ENCODE measurements at places on chromosomes 12 and 14.

GRCh38 chr12:7154901-7155470, 24.8 kb downstream of the CLSTN3 start:
- no peak for DNase-seq

- DNase-seq, result no peak
Observed at GRCh38 chr14:44448951-44449358, 58.1 kb downstream of the FSCB start.

GRCh38 chr14:50299585-50299984, 12.4 kb downstream of the L2HGDH start:
- no peak for DNase-seq

DNA sequence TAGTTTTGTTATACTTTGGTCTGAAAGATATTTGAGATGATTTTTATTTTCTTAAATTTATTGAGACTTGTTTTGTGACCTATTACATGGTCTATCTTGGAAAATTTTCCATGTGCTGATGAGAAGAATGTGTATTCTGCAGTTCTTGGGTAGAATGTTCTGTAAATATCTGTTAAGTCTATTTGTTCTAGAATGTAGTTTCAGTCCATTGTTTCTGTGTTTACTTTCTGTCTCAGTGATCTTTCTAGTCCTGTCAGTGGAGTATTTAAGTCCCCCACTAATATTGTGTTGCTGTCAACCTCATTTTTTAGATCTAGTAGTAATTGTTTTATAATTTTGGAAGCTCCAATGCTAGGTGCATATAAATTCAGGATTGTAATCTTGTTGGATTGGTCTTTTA, 30.4 kb upstream of the SCAF11 start:
- no peak for DNase-seq

DNA sequence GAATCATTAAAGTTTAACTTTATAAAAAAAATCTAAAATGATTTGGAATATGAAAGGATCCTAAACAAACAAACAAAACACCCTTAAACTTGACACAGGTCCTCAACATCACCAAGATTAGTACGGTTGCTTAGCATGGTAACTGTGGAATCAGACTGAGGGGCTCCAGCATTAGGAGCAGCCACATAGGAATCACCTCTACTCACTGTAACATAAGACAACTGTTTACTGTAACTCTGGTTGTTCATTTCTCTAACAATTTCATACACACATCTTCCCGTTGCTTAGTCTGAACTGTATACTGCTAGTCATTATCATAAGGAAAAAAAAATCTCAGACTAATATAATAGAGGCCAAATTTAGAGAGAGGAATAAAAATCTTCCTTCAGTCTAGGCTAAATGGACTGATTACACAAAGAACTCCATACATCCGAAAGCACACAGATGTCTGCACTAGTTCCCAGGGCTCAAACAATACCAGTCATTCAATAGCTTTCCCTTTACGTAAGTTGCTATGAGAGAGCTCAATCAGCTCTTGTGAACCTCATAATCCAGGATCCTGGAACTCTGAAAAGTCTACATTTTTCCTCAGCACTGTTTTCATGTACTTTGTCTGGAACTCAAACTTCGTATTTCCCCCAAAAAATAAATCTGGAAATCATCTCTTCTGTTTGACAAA, 26.0 kb downstream of the LRP6 start:
- no peak for DNase-seq

GRCh38 chr12:113135178-113136127, at the start of gene RASAL1:
TSS of gene RASAL1 (minus strand) at chr12:113135761. CDS start at chr12:113135462, 299 bp downstream.
- DNase-seq, result no peak

- DNase-seq, result no peak
Observed at GRCh38 chr14:35250319-35250718, 41.9 kb upstream of the PSMA6 start.

All from stromal cell of bone marrow (primary cell).